Dermis microvascular lymphatic vessel endothelial cell (primary cell): ENCODE measurements at places on chromosomes 2 and 18. TPM values are rescaled to one million over a fixed set of nuclear protein-coding genes. Genes with fewer than 3 reads are reported as not detected.

Gene LDLRAD4
- total RNA-seq = 6.7 and 20.9 TPM in 2 replicates

Gene MEP1B
- total RNA-seq = not detected in 2 replicates

Gene DUSP2
- 0.26 and 0.76 TPM in 2 replicates for total RNA-seq

Gene DNAJC5G
- 0.39 and 1.0 TPM in 2 replicates for total RNA-seq

Gene RAB27B
- total RNA-seq = not detected in 2 replicates
